ENCODE measurements at places on chromosomes 3 and 15.

- peaks cover 11% of the 10 kb centered on the region for H3K36me3 ChIP-seq
- no peak overlapping the region for H3K4me3 ChIP-seq
- peaks cover 37% of the 10 kb centered on the region for H3K27me3 ChIP-seq
- peaks cover 21% of the 10 kb centered on the region for H3K4me1 ChIP-seq
- ATAC-seq, result no peak
Measured at GRCh38 chr3:39294446-39295183, 14.8 kb upstream of the CX3CR1 start.

GRCh38 chr3:134503266-134503665 lies 17.4 kb downstream of the CEP63 start:
- H3K36me3 ChIP-seq, result peaks cover 81% of the 10 kb centered on the region
- H3K4me3 ChIP-seq, result no peak overlapping the region
- no peak overlapping the region for H3K27ac ChIP-seq
- ATAC-seq, result no peak
- peaks cover 52% of the 10 kb centered on the region for H3K4me1 ChIP-seq
- H3K27me3 ChIP-seq, result no peaks in the 10 kb centered on the region

DNA sequence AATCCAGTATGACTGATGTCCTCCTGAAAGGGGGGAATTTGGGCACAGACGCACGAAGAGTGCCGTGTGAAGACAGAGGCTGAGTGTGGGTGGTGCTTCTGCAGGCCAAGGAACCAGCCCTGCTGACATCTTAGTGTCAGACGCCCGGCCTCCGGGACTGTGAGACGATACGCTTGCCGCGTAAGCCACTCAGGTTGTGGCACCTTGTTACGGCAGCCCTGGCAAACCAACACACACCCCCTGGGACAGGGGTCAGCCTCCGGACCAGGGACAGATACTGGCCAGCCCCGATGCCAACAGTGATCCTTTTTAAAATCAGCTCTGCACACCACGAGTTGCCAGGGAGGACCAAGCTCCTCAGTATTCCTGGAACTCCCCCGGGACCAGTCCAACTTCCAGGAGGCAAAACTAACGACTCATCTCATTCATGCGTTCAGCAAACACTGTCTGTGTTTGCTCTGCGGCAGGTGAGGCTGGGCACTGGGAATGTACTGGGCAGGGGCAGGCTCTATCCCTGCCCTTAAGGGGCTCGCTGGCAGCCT lies 21.2 kb upstream of the PIGZ start:
- no peak overlapping the region for H3K27ac ChIP-seq
- no peak for ATAC-seq
- H3K27me3 ChIP-seq, result peaks cover 17% of the 10 kb centered on the region

DNA sequence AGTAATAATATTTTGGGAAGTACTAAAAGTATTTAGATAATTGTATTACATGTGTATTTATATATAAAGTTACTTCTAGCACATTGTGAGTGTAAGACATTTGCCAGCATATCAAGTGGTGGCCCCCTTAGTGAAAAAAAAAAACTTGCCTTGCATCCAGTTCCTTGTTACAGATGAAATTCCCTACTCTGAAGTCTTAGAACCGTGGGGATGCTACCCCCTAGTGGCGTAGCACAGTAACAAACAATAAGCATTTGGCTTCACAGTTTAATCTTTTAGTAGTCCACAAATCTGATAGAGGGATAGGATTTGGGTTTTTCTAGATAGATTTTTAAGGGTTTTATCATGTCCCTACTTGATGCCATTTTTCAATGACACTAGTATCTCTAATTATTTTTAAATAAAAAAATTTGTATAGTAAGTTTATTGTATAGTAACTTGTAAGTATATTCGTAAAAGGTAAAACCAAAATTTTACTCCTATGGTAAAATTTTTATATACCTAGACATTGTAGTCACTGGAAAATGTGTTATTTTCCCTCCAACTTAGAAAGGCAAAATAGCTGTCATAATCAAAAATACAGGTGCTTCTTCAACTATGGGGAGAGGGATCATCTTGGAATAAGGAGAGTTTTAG lies 14.3 kb downstream of the SMC4 start:
- no peak overlapping the region for H3K4me3 ChIP-seq
- H3K27me3 ChIP-seq, result no peaks in the 10 kb centered on the region
- H3K27ac ChIP-seq, result no peak overlapping the region

DNA sequence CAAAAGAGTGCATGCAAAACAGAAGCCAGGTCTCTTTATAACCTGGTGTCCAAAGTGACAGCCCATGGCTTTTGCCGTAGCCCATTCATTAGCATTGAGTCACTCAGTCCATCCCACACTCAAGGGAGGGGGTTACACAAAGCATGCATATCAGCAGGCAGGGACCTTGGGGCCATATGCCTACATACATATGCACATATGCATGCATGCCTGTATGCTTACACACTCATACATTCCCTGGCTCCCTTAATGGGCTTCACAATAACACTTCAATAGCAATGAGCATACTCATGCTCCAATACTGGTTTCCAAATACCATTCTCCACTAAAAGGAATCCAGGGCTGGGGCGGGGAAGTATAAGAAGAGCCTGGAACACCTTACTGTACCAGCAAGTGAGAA lies 22.0 kb downstream of the TRPM1 start:
- H3K36me3 ChIP-seq, result no peaks in the 10 kb centered on the region
- H3K4me1 ChIP-seq, result peaks cover 33% of the 10 kb centered on the region

- H3K27me3 ChIP-seq, result no peaks in the 10 kb centered on the region
- H3K4me1 ChIP-seq, result no peaks in the 10 kb centered on the region
- peaks cover 5% of the 10 kb centered on the region for H3K36me3 ChIP-seq
- H3K4me3 ChIP-seq, result no peak overlapping the region
- H3K27ac ChIP-seq, result no peak overlapping the region
- ATAC-seq, result no peak
Measured at GRCh38 chr15:73541479-73541878, 91.7 kb downstream of the NPTN start.

- no peaks in the 10 kb centered on the region for H3K4me1 ChIP-seq
Measured at GRCh38 chr15:78684657-78685056, 43.6 kb upstream of the CHRNB4 start.

DNA sequence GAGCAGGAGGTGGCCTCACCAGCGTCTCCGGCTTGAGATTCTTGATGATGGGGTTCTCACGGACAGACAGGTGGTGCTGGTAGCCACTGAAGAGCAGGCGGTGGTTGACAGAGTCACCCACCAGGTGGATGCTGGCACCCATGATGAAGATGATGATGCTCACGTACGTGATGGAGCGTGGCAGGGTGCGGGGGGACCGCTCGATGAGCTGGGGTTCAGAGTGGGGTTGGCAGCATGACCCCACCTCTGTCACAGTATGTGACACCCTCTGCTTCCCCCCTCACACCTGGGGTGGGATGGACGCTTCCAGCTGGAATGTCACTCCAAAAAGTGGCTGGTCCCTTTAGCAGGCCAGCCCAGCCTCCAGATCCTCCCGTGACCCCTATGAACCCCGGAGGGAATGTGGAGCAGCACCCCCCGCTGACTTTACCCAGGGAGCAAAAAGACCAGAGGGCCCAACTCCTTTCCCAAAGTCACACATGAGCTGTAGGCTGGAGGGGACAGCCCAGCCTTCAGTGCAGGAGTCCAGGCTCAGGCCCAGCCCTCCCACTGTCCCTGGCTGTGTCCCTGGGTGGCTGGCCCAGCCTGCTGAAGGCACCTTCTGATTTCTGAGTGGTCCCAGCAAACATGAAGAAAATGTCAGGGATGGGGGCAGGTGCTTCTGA lies 6.7 kb upstream of the CALML4 start:
- H3K27me3 ChIP-seq, result no peaks in the 10 kb centered on the region
- no peak for ATAC-seq
- no peak overlapping the region for H3K27ac ChIP-seq

GRCh38 chr3:128674161-128674784 lies 23.7 kb upstream of the RPN1 start:
- no peak for ATAC-seq
- peak overlapping the region; percentile 64 for H3K4me3 ChIP-seq
- no peaks in the 10 kb centered on the region for H3K36me3 ChIP-seq
- no peaks in the 10 kb centered on the region for H3K27me3 ChIP-seq

DNA sequence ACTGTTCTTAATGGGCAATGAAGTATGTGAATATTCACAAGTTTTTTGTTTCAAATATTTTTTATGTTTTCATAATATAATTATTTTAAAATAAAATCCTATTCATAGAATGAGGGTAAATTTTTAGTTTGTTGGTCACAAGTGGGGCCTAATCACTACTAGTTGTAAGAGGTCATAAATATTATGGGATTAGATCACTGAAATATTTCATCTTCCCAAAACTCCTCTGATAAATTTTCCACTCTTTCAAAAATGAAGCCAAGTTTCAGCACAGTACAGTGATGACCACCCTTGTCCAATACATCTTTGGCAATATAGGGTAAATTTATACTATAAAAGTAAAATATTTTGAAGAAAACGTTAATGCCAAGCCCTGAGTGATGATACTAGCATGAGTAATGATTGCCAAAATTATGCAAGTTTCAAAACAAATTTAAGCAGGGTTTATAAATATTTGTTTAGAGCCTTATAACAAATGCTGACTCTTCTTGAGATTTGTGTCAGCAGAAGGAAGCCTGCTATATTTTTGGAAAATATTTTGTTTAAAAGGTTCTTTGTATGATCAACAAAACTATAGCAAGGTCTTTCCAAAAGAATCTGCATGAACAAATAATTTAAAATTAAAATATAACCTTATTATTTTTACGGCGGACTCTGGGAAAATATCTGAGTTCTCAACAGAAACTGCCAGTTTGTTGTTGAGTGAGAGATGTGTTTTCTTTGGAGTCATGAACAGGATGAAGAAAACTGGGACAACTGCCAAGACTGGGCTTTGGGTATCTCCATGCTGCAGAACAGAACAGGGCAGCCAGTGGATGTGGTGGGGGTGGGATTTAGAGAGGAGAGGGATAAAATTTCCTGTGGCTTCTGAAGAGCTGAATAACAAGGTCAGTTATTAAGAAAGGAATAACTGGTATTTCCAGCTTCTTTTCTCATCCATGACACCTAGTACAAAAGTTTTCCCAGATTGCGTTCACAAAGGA lies 17.9 kb upstream of the TM4SF1 start:
- H3K4me3 ChIP-seq, result no peak overlapping the region
- peaks cover 10% of the 10 kb centered on the region for H3K27me3 ChIP-seq
- H3K4me1 ChIP-seq, result no peaks in the 10 kb centered on the region

GRCh38 chr15:91555312-91555711 lies 298.2 kb upstream of the SLCO3A1 start:
- H3K4me3 ChIP-seq, result no peak overlapping the region
- H3K27me3 ChIP-seq, result no peaks in the 10 kb centered on the region
- H3K27ac ChIP-seq, result no peak overlapping the region
- no peaks in the 10 kb centered on the region for H3K4me1 ChIP-seq
- H3K36me3 ChIP-seq, result no peaks in the 10 kb centered on the region
- ATAC-seq, result no peak

DNA sequence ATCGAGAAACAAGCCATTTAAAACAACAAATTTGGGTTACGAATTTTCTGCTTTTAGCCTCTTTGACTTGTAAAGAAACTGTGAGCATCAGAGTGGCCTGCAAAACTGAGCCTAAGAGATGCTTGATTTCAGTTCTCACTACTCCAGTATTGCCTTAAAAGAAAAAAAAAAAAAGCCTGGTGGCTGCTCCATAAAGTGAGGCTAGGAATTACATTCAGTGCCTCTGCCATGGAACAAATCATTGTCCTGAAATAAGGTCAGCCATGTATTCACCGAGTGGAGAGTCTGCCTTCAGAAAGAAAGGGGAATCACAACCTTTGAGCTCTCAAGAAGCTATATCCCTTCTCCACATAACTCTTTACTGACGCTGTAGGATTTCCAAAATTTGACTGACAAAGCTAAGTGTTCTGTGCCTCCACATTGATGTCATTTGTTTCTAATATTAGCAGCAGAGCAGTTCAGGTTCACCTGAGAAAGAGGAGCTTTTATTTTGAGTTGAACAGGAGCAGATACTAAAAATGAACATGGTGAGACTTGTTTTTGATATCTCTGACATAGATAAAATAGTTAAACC lies 137.3 kb downstream of the SSR3 start:
- H3K27ac ChIP-seq, result no peak overlapping the region
- peaks cover 13% of the 10 kb centered on the region for H3K27me3 ChIP-seq
- H3K36me3 ChIP-seq, result no peaks in the 10 kb centered on the region
- no peak overlapping the region for H3K4me3 ChIP-seq
- no peaks in the 10 kb centered on the region for H3K4me1 ChIP-seq

- H3K36me3 ChIP-seq, result peaks cover 8% of the 10 kb centered on the region
- peaks cover 36% of the 10 kb centered on the region for H3K4me1 ChIP-seq
- ATAC-seq, result no peak
- H3K4me3 ChIP-seq, result no peak overlapping the region
Measured at GRCh38 chr3:150388498-150389418, 19.3 kb upstream of the TSC22D2 start.

DNA sequence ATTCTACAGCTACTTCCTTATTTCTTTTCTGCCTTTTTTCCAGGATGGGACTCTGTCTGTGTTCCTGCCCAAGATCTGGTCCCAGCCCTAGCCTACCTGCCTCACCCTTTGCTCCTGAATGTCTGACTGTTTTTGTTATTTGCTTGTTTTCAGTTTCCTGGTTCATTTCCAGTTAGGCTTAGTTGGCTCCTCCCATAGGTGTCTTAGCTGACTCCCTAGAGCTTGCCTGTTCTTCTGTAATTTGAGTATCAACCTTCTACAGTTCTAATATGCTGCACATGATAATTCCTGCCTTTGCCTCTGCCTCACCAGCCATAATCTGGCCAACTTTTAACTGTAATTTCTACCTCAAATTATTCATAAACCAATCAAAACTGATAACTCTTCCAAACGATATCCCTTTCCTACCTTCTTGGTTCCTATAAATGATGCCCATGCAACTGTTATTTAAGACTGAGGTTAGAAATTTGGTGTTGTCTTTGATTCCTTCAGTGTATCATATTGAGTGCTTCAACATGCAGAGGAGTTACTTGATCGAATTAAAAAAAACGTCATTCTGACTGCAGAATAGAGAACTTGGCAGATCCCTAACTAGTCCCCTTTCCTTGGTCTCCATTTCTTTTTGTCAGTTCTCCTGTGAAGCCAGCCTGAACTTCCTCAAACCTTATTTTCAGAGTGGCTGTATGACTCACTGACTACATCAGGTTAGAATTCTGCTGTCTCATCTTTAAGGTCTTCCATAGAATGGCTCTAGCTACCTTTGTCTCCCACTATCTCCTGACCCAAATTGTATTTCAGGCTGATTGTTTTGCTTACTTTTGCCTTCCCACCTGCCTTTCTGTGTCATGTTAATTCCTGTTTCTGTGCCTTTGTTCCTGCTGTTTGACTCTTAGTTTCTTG lies 8.4 kb downstream of the GOLM2 start:
- H3K27me3 ChIP-seq, result no peaks in the 10 kb centered on the region
- H3K36me3 ChIP-seq, result peaks cover 31% of the 10 kb centered on the region
- ATAC-seq, result peak; percentile 83
- no peak overlapping the region for H3K4me3 ChIP-seq

- no peak overlapping the region for H3K27ac ChIP-seq
- no peak overlapping the region for H3K4me3 ChIP-seq
- no peaks in the 10 kb centered on the region for H3K36me3 ChIP-seq
- no peaks in the 10 kb centered on the region for H3K4me1 ChIP-seq
- no peaks in the 10 kb centered on the region for H3K27me3 ChIP-seq
Measured at GRCh38 chr3:111311709-111312235, 230.2 kb upstream of the CD96 start.
